ENCODE measurements at places on chromosomes 12 and 14.

DNA sequence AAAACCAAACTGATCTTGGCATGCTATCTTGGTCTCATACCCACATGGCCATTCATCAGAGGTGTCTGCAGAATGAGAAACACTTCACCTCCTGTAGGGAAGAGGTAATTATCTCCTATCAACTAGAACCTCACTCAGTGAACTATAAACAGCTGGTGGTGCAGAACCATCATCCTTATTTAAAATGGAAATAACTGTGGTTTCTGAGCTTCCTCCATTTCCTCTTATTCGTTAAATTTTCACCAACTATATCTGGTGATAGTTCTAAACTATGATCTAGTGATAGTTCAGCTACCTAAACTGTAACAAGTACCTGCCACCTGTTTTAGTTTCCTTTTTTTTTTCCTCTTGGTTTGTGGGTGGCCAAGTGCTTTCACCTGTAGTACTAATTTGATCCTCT lies 218.5 kb downstream of the FUT8 start:
- DNase-seq: no peak

DNA sequence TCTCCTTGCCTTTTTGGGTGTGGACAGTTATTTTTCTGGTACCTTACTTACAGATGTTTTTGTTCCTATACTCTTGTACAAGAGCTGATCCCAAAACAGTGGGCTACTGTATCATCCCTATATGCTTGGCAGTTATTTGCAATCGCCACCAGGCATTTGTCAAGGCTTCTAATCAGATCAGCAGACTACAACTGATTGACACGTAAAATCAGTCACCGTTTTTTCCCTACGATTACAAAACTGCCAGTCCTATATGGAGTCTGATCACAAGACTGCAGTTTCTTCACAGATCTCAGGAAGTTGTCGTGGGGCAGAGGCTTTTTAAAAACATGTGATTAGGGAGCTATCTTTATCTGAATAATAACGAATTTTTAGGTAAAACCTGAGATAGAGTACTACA lies 1.3 kb downstream of the LYSET start:
- no peak for DNase-seq

DNA sequence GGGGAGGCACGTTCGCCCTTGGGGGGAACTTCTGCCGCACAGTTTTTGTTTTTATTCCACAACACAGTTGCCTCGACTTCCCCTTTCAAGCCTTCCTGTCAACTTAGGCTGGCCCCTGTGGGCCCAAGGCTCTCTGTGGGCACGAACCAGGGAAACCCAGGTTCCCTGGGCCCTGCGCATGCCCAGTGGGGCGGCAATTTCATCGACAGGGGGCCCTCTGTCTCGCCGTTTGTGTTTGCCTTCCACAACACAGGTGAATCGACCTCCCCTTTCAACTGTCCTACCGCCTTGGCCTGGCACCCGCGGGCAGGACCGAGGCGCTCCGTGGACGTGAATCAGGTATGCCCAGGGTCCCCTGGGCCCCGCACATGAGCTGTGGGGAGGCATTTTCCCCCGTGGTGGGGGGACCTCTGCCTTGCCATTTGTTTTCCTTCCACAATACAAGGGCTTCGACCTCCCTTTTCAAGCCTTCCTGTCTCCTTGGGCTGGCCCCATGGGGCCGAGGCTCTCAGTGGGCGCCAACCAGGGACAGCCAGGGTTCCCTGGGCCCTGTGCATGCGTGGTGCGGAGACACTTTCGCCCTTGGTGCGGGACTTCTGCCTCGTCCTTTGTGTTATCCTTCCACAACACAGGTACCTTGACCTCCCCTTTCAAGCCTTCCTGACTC lies 354.0 kb downstream of the ALG10 start:
- no peak for DNase-seq

- no peak for DNase-seq
Measured at GRCh38 chr12:107779077-107779831, 4.8 kb downstream of the ASCL4 start.

DNA sequence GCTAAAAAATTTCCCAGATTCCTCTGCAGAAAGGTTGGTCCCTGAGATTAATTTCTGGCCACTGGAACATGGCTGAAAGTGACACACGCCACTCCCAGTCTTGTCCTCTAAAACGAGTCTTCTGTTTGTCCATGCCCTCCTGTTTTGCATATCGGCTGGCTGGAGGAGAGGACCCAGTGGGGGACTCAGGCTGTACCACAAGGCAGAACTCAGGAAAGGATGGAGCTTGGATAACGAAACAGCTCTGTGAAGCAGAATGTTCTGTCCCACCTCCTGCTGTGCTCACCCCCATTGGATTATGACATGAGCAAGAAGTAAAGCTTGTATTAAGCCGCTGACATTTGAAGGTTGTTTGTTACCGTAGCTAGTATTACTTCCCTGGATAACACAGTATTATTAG lies 856.2 kb downstream of the BCL11B start:
- DNase-seq: no peak

- DNase-seq: no peak
Measured at GRCh38 chr14:27389402-27389801, 791.6 kb upstream of the NOVA1 start.

GRCh38 chr14:98931911-98932310 lies 340.1 kb downstream of the BCL11B start:
- DNase-seq: no peak

- no peak for DNase-seq
Measured at GRCh38 chr14:101595887-101596721, 34.8 kb downstream of the DIO3 start.

DNA sequence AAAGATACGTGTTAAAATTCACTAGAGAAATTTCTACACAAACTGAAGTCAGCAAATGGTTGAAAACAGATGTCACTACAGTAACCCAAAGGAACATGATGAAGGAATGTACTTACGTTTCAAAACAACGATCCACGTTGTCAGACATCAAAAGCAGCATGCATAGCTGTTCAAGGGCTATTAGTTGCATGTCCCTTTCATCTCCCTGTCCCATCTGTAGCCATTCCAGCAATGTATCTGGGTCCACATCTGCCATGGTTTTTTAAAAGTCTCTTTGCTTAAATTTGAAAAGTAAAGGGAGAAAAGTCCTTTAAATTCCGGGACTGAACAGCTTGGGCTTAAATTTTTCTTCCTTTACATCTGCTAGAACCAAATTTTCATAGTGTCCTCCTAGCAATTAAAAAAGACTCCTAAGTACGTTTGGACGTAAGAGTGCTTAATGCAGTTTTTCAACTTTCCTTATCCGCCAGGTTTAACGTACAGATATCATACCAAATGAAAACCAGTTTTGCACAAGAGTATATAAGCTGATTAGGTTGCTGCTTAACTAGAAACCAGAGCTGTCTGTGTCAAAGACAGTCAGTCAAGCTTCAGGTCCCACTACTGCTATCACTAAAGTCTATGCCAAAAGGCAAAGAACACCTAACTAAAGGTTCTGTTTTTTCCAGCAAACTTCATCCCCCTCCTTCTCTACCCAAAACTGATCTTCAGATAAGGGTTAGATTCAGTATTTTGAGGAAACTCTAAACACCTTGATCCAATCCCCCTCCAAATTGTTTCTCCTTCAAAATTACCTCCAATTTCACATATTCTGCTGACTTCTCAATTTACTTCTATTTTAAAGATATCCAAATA lies 1.7 kb downstream of the HECTD1 start:
- DNase-seq: no peak

DNA sequence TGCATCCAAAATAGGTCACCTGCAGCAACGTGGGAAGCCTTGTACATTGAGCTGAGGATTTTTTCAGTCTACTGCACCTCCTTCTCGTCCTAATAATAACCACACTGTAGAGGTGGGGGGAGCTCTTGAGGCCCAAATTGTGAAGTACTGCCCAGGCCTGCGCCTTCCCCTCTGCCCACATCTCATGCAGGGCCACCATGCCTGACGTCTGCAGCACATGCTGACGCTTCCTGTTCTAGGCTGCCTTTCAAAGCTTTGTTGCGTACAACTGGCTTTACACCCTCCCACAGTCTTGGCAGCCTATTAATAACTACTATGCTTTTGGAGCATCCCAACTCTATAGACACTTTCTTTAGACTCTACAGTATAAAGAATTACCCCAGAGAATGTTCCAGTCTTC lies 26.5 kb upstream of the TTC7B start:
- DNase-seq: no peak

All from H54 (cell line).